ENCODE measurements at places on chromosomes 7 and 10.
A peak's percentile ranks its signal among the peaks of the same experiment; 100 is the strongest.

DNA sequence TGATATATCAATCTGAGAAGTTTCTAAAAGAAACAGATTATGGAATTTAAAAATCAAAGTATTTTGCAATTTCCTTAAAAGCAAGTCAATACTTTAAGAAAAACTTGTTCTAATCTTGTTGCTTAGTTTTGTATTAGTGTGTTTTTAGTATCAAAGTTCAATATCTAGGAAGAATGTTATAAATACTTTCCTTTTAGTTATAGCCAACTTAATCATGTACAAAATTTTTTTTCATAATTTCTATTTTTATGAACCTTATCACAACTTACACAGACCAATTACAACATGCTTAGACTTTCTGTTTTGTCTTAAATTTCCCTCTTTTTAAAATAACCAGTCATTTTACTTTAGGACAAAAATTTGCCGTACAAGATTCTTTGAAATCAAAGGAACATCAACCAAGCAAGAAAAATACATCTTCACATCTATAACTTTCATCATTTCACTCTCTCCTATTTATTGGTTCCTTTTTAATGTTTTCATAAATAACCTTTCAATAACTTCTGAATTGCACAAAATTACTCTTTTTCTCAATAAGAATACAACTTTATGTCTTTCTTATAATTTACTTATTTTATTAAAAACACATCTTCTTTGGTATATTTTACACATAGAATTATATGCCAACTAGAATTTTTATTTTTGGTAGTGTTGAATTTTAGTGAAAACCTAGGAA lies 308.2 kb upstream of the GLI3 start:
- DNase-seq = no peak

DNA sequence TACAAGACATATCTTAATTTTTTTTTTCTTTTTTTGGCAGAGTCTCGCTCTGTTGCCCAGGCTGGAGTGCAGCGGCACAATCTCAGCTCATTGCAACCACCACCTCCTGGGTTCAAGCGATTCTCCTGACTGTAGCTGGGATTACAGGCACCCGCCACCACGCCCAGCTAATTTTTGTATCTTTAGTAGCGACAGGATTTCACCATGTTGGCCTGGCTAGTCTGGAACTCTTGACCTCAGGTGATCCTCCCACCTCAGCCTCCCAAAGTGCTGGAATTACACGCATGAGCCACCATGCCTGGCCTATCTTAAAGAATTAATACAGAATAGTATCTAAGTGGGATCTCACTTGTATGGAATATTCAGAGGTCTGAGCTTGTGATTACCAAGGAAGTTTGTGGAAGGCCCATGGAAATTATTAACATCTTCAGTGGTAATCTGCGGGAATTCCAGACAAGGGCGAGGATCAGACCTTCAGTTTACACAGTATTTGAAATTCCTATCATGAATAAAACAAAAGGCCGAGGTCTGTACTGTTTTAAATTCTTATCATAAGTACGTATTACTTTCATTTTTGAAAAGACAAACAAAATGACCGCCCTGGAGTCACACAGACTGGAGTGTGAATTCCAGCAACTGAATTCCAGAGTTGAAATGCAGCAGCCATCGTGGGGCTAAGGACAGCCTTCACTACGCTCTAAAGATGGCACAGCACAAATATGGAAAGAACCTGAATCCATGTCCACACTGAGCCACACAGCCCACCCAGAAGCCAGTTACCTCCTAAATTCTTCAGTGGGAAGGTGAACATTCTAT lies 16.7 kb downstream of the GPRIN2 start:
- no peak for DNase-seq

DNA sequence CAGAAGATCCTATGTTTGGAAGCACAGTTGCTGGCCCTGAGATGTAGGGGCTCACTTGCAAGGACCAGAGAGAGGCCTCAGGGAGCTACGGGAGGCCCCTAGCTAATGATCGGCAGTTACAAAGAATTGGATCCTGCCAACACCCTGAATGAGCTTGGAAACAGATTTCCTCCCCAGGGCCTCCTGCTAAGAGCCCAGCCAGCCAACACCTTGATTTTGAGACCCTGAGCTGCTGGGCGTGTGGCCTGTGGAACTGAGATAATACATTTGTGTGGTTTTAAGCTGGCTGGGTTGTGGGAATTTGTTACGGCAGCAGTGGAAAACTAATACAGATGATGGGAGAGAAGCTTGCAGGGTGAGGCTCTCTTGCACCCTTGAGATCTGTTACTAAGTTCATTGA lies 3.9 kb downstream of the DOCK1 start:
- no peak for DNase-seq

DNA sequence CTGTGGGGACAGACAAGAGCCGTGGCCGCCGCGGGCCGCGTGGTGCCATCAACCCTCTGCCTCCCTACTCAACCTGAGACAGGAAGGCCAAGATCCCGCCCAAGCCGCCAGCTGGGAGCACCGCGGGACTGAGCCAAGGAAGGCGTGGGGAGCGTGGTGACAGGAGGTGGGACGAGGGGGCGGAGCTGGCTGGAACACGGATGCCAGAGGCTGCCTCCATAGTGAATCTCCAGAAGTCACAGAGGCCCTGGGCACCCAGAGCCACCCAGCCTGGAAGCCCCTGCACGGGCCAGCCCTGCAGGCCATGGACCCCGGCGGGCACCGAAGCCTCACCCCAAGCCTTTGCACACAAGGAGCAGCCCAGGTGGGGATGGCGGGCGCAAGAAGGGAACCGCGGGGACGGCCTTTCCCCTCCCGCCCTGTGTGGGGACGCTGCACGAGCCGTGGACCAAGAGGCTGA lies 18.1 kb upstream of the DPYSL4 start:
- DNase-seq = no peak

GRCh38 chr10:103668351-103669242 lies 175.1 kb downstream of the NEURL1 start:
- DNase-seq = peak; percentile 40

- DNase-seq = no peak
Observed at GRCh38 chr7:130461272-130461671, 20.5 kb upstream of the CEP41 start.

GRCh38 chr10:35925493-35925892 lies 283.4 kb upstream of the FZD8 start:
- DNase-seq = no peak

GRCh38 chr7:37290731-37291130 lies 157.9 kb downstream of the ELMO1 start:
- DNase-seq = no peak

DNA sequence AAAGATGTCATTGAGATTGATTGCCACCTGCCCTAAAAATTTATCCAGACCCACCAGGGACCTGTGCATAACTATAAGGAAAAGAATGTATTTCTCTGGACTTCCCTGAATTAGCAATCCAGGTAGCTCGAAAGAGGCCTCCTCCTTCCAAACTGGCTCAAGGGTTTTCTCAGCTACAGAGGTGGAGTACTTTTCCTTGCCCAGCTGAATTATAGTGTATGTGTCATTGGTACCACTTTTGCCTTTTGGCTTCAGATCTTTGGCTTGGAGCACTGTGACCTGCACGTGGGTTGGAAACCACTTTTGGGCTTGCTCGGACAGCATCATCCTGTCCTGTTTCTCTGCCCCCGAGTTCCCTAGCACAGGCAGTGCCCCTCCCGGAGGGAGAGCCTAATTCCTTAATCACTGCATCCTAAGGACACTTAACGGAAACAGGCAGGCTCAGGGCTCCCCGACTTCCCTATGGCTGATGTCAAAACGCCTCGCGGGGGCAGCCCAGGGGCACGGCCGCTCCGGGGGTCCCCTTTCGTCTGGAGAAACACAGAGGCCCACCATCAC lies 825 bp downstream of the RAB11FIP2 start:
- peak; percentile 51 for DNase-seq

DNA sequence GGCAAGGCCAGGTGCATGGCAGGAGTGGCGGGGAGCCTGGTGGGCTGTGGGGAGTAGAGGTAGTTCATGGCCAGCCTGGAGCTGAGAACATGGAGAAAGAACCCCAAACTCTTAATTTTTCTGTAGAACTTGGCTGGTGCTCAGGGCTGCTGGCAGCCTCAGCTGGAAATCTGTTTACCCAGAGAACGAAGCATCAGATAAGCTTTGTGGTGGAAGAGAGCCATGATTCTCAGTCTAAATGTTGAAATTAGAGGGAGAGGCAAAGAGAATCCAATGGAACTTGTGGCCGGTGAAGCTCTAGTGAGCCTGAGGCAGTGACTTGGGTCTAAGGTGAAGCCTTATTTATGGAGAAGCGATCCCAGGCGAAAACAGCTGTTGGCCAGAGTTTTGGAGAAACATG lies 126.4 kb downstream of the CCDC3 start:
- no peak for DNase-seq

DNA sequence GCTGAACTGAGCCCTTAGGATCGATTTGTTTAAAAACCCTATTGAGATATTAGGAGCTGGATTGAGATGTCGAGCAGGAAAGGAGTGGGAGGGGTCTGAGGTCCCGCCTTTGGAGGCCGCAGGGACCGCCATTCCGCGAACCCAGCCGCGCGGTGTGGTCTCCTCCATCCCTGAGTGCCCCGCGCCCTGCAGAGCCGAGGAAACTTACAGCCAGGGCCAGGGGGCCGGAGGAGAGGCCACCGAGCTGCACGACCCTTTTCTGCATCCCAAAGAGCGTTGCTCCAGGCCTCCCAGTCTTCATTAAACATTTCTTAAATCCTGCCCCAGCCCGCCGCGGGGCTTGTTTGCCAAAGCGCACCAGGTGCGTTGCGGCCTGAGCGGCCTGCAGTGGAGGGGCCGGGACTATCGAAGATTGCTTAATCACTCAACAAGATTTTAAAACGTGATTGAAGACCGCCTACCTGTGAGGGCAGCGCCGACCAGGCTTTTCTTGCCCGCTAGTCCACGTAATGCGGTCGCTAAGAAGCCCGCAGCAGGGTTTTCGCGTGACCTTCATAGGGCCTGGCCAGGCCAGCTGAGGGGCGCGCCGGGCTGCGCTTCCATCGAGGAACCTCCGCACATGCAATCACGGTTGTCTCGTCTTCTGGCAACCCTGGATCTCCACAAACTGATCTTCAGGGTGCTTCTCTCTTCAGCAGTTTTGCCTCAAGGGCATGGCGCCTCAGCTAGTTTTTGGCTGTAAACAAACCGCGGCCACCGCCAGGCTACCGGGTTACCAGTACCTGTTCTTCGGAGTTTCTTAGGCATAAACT lies 2.0 kb upstream of the CTBP2 start:
- DNase-seq = no peak

DNA sequence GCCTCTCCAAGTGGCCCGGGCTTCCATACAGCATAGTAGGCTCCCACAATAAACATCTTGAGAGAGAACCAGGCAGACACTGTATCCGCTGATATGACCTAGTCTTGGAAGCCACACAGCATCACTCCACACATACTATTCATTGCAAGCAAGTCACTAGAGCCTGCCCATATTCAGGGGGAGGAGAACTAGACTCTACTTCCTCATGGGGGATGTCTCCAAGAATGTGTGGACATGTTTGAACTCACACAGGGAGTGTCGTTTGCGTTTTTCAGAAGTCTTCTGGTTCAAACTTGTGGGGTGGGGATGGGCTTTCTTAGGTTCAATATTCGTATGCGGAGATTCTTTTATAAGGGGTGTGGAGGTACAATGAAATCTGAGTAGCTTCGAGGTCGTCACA lies 232.6 kb upstream of the HABP2 start:
- no peak for DNase-seq

DNA sequence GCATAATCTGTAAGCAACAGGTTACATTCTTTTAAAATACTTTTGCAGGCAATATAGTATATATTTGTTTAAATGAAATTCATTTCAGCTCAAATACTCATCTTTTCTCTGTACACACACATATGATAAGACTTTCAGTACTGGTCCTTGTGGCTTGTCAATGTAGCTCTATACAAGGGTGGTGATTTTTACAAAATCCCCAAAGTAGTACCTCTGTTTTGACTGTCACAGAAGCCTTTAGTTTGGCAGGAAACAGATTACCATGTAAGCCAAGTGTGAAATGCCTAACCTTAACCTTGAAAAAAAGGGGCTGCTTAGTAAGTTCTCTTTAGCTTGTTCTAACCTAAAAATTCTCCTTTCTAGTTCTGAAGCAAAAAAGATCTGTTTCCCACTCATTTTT lies 87.9 kb downstream of the KCND2 start:
- no peak for DNase-seq
